ENCODE measurements at places on chromosomes 7 and 10.

DNA sequence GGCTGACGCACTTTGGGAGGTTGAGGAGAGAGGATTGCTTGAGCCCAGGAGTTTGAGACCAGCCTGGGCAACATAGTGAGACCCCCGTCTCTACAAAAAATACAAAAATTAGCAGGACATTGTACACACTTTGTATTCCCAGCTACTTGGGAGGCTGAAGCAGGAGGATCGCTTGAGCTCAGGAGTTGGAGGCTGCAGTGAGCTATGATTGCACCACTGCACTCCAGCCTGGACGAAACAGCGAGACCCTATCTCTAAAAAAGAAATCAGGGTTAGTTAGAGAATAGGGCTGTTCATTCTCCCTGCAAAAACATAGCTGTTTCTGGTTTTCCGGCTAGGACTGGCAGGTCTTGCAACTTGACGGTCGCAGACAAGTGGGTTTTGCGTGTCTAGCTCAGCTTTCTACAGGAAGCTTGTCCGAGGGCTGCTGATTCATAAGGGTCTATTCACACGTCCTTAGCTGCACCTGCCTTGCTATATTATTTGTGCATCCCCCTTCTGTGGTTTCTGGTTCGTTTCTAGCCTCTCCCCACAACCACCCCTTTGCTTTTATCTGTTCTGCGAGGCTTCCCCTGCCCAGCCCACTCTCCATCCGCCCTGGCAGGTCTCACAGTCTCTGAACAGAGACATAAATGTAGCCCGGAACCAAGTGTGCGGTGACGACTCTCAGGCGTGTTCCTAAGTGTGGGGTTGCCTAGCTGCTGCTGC, 10.7 kb downstream of the AMZ1 start:
- DNase-seq: no peak

GRCh38 chr10:72794260-72794659, 99.3 kb upstream of the OIT3 start:
- DNase-seq: no peak

GRCh38 chr7:148699024-148699781, 500 bp downstream of the CUL1 start:
- peak; percentile 20 for DNase-seq

- DNase-seq: peak; percentile 50
Measured at GRCh38 chr10:97570789-97571471, 1.6 kb upstream of the ANKRD2 start.

GRCh38 chr7:77827999-77828398, 29.4 kb downstream of the PHTF2 start:
- DNase-seq: no peak
